ENCODE measurements at places on chromosomes 3 and 15.

- DNase-seq, result peak; percentile 49
Observed at GRCh38 chr15:69031013-69032001, 16.8 kb downstream of the NOX5 start.

GRCh38 chr3:12750223-12750622 is 8.8 kb downstream of the TMEM40 start:
- no peak for DNase-seq

DNA sequence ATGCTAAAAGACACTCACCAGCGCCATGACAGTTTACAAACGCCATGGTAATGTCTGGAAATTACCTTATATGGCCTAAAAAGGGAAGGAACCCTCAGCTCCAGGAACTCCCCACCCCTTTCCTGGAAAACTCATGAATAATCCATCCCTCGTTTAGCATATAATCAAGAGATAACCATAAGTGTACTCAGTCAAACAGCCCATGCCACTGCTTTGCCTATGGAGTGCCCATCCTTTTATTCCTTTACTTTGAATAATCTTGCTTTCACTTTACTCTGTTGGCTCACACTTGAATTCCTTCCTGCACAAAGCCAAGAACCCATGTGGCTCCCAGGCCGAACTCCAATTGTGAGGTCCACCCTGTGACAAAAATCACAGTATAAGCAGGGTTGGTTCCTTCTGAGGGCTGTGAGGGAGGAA is 19.1 kb upstream of the FSTL1 start:
- no peak for DNase-seq

- no peak for DNase-seq
Observed at GRCh38 chr15:72902245-72902918, 118.8 kb upstream of the ADPGK start.

DNA sequence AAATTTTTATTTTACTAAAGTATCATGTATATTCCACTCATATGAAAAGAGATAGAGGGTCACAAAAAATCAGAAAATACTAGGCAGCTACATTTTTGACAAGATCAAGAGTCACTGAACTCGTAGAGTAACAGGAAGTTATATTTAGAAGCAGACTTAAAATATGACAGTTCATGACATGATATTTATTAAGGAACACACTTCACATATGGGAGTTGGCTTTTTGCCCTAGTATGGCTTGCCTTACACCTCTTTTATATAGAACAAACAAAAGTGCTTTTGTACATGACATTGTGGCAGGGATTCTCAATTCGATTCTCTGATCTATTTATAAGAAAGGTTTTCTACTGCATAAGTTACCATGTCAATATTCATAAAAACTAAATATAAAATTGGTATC is 80.1 kb upstream of the GBE1 start:
- peak; percentile 13 for DNase-seq

- no peak for DNase-seq
Observed at GRCh38 chr3:34056951-34057390, 258.5 kb downstream of the PDCD6IP start.

GRCh38 chr3:155252535-155252934 is 40.9 kb downstream of the STRIT1 start:
- no peak for DNase-seq

DNA sequence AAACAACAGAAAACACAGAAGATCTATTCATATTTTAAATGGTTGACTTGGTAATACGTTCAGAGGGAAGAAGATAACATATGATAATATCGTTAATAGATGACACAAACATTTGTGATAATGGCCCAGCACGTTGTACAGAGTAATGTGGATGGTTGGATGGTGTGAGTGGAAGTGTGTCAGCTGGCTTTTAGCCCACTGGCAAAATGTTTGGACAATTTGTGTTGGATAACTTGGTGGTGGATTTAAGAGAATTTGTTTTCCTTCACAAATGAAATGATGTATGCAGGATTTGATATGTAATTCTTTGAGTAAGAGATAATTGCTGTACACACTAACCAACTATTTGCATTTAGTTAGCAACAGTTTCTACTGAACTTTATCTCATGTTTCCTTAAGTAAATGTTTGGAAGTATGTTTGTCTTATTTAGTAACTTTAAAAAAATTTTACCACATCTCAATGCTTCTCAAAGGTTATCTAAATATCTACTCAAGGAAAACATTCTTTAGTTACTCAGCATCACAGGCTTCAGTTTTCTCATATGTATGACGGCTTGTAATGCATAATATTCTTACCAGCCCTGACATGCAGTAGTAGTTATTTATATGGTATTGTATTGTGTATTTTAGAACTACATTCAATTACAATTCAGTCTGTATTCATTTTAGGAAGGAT is 328.5 kb upstream of the GOLIM4 start:
- no peak for DNase-seq

DNA sequence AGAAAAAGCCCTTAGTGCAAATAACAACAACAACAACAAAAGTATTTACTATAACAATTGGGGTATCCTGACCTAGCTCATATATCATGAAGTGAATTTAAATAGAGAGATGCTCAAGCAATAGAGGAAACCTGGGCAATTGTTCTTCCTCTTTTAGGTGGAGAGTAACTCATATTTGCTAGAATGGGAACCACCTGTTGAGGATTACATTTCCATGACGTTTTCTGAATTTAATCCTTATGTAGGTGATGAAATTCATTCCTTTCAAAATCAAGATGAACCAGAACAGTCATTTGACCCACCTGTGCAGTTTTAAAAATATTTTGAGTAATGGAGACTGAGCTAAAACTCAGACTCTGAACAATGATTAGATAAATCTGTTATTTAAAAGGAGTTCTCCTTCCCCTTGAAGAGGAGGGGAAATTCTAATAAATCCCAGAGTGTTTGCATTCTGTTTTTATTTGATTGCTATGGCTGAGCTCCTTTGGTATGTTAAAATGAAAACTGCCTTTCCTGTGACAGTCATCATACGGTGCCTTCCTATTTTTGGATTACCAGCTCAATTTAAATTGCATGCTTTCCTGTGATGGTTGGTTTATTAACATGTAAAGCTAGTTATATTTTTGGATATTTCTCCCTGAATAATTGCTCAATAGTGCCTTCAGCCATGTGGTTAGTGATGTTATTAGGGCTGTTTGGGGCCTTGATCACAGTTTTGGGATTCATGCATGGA is 24.3 kb downstream of the VPS8 start:
- DNase-seq, result no peak

GRCh38 chr3:141476033-141476432 is 10.8 kb upstream of the RASA2 start:
- no peak for DNase-seq

- DNase-seq, result peak; percentile 26
Observed at GRCh38 chr15:40695469-40695890, 506 bp downstream of the RAD51 start.

DNA sequence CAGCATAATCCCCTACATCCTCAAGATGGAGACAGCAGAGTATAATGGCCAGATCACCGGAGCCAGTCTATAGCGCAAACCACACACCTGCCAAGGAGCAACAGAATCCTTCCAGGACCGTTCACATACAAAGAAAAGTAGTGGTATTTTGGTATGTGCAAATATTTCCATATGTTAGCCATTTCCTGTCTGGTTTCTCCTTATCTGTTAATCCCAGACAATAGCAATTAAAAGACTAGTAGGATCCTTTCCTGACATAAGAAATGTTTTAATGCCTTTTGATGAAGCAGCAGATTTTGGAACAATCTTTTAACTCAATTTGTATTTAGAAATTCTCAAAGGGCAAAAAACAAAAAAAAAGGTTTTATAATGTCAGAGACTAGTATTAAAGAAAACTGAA is 22.2 kb downstream of the MRPS25 start:
- DNase-seq, result no peak

DNA sequence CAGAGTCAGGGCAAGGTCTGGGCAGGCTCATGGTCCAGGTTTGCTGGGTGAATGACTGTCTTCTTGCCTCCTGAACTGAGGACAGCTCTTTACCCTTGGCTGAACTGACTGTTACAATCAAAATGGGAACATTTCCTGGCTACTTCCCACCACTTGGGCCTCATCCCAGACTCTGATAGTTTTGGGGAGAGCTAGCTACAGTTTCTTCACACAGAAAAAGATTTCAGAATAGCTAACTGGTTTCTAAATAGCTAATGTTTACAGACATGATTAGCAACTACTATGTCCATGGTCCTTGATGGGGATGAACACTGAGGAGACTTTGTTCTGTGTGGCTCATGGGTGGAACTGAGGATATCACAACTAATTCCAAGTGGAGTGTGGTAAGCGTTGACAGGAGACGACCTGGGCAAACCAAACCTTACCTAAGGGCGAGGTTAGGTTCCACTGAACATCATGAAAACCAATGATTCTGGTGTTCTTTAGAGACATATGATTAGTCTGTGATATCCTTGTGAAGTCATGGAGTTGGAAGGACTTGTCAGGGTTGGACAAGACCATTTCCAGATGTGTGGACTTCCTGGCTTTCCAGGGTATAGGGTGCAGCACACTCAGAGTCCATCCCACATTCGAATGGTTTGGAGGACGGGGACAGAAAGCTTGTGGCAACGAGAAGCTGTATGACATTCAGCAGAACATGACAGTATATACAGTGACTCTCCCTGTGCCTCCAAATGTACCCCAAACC is 7.3 kb downstream of the ALPK3 start:
- DNase-seq, result no peak

GRCh38 chr15:47691882-47692281 is 25.4 kb upstream of the SEMA6D start:
- no peak for DNase-seq

- no peak for DNase-seq
Observed at GRCh38 chr3:66819993-66820501, 178.1 kb upstream of the KBTBD8 start.

GRCh38 chr15:73056460-73056859 is 4.2 kb downstream of the NEO1 start:
- DNase-seq, result no peak

DNA sequence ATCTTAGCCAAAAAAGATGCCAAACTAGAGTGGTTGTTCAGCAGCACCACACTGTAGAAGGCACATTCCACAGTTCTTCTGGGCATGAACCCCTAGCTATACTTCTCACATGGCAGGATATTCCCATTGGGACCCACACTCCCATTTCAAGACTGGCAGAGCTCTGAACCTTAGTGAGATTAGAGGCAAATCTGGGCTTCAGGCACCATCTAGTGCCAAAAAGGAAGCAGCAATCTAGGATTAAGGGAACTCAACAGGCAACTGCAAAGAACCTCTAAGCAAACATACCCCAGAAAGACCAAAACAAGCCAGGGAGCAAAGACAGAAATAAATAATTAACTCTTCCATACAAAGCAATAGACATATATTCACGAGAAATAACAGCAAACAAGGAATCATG is 66.2 kb downstream of the TAFA4 start:
- no peak for DNase-seq

DNA sequence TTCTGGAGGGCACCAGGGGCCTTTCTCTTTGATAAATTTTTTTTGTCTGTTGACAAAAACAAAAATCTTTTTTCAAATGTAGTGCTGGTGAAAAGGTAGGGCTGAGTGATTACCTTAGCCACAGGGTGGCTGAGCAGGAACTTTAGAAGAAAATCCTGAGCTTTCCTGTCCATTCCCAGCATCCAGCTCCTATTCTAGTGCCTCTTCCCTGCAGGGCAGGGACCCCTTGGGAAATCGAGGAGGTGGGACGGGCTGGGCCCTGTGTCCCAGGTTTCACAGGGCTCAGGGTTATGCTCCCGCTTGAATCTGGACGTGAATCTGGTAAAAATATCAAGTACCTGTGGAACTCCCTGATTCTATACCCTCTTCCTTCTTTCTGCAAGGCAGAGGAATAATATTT is 31.7 kb downstream of the EDEM1 start:
- DNase-seq, result no peak

DNA sequence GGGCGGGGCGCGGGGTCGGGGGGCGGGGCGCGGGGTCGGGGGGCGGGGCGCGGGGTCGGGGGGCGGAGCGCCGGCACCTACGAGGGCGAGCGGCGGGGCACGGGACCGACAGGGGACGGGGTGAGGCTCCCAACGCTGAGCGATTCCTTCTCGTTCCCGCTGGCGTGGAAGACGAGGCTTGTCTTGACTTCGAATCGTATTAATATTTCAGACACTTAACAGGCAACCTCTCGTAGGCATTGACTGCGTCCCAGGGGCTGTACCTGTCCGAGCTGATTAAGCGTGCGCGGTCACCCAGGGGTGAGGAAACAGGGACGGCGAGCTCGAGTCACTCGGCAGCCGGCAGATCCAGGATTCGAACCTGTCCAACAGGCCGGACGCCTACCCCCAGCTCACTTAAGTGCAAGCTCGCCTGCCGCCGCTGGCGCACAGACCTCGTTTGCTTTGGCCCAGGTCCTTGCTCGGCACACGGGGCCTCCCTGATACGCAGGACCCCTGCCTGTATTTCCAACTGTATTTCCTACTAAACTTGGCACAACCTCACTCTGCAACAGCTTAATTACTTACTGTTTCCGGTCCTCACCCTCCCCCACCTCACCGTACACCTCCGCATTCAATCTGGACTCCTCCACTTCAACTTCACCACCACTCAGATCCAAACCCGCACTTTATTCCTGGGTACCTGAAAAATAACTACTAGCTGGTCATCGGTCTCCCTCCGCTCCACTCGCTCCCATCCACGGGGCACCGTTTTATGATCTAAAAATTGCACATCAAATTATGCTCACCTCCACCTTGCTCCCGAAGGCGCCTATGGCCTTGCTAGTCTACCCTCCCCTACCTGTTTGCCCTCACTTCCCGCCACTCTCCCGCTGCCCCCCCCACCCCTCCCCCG is 722 bp upstream of the ZXDC start:
- DNase-seq, result peak; percentile 66

DNA sequence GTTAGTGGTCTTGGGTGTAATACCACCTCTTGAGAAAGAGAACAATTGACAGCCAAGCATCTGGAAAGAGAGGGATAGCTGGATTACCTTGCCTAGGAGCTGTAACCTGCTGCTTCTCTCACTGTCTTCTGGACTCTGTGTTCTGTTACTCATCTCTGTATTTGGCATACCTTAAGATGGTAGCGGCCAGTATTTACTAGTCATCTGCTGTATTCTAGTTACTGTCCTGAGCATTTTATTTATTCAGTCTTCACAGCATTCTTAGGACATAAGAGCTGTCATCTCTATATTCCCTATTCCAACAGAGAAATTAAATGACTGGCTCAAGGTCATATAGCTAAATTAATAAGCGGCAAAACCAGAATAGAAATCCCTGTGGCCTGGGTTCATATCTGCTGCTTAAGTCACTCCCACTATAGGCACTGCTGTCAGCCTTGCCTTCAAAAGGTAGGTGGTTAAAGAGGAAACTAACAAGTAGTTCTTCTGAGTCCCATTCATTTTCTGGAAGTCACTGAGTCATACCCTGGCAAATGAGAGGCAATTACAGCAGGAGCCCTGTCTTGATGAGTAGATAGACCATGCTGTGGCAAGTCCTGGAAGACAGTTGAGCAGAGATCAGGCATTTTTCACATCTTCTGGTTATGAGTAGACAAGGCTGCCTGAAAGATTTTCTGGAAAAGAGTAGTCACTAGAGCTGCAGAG is 68.2 kb downstream of the RAB7A start:
- no peak for DNase-seq

- no peak for DNase-seq
Observed at GRCh38 chr3:8662594-8662993, 18.0 kb upstream of the SSUH2 start.

GRCh38 chr15:60949039-60949977 is 279.8 kb downstream of the RORA start:
- no peak for DNase-seq
